Central memory CD8-positive, alpha-beta T cell (primary cell): ENCODE measurements at places on chromosomes 16 and 17.

DNA sequence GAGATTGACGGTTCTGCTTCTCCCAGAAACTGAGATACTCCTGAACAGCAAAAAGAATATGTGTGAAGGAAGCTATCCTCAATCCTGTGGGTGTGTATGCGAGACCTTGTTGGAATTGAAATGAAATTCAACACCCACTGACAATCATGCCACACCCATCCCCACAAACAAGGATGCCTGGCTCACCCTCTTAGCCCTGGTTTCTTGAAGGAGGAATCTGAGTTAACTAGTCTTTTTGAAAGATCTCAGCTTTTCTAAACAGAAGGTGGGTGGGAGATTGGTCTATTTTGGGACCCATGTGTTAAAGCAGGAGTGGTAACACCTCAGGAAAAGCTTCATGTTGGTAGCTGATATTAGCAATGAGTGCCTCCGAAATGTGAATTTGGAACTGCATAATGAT, 1244.5 kb downstream of the CDH11 start:
- DNase-seq = no peak

GRCh38 chr16:76875898-76876297, 315.1 kb upstream of the MON1B start:
- no peak for DNase-seq

GRCh38 chr17:1592751-1593629, 30.4 kb upstream of the PITPNA start:
- no peak for DNase-seq

GRCh38 chr17:72005332-72006163, 115.3 kb upstream of the SOX9 start:
- no peak for DNase-seq

DNA sequence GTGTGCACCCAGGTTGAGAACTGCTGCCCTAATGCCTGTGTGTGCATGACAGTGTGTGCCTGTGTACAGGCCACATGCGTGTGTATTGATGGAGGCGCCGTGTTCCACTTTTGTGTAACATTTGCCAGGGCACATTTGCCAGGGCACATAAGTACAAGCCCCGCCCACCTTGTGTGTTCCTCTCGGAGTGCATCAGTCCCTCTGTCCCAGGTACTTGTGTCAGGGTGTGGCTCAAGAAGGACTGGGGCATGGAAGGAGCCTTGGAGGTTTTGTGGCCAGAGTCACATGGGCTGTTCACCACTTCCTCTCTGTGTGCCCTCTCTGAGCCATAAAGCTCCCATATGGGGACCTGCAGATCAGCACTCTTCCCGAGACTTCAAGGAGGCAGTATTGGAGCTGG, 73.9 kb downstream of the MRM1 start:
- no peak for DNase-seq
